Adrenal gland (tissue), 19 donors: ENCODE measurements at places on chromosomes 16 and 17. TPM values are rescaled to one million over a fixed set of nuclear protein-coding genes. Genes with fewer than 3 reads are reported as not detected.

Gene CCDC154
- polyA plus RNA-seq: 39.7 TPM

Gene LPO
- not detected for polyA plus RNA-seq

Gene BEAN1
- 0.16 TPM for polyA plus RNA-seq

Gene ITGAX
- polyA plus RNA-seq: 84.9 TPM

Gene C1QTNF8
- not detected for polyA plus RNA-seq

Gene SLC43A2
- 17.2 TPM for polyA plus RNA-seq

Gene FOXL1
- 0.61 TPM for polyA plus RNA-seq

Gene KRTAP16-1
- polyA plus RNA-seq: not detected

Gene LRRC59
- polyA plus RNA-seq: 38.0 TPM

Gene GRAP
- polyA plus RNA-seq: 8.4 TPM

DNA sequence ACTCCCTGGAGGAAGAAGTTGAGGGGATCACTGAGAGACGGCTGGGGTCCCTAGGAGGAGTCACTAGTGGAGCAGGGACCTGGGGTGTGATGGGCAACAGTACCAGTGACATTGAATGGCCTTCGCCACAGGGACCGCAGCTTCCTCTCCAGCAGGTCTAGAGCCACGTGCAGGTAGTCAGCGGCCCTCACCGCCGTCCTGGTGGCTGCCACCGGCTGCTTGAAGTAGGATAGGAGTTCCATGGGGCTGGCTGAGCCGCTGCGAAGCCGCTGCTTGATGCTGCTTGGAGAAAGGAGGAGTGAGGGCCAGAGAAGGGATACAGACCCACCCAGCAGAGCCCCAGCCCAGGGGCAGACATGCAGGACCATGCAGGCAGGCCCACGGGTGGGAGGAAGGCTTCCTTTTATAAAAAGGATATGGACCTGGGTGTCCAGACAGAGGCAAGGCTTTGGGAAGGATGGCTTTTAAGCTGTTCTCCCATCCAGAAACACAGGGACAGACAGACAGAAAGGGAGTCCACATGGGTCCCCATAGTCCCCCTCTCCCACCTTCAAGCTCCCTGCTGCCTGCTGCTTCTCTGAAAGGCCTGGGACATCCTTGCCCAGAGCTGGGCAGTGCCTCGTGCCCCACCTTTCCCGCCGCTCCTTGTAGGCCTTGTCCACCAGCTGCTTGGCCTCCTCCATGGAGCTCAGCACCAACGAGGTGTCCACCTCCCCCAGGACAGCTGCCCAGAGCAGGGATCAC, 827 bp downstream of the MPO start:
- peaks cover 4% of the 10 kb centered on the region for H3K27me3 ChIP-seq
- no peaks in the 10 kb centered on the region for H3K4me1 ChIP-seq
- H3K27ac ChIP-seq: no peak overlapping the region

DNA sequence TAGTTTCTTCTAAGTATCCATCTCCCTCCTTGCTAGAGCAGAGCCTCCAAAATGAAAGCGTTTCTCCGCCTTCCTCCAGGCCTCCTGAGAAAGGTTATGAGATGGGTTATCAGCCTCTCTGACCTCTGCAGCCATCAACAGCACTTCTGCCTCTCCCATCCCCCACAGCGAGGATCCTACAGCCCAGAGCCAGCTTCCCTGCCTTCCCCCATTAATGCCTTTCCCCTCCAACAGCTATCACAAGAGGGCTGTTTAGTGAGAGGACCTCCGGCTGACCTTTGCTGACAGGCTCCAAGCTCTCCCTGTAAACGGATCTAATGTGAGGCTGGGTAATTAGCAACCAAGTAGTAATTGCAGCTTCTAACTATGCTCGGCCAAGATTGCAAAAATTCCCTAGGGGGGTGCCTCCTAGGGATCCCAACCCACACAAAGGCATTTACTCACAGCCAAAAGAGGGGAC, 55.8 kb downstream of the ZFHX3 start:
- no peaks in the 10 kb centered on the region for H3K27me3 ChIP-seq
- H3K27ac ChIP-seq: no peak overlapping the region
- no peak overlapping the region for H3K4me3 ChIP-seq
- DNase-seq: no peak

- no peak overlapping the region for H3K4me3 ChIP-seq
- H3K4me1 ChIP-seq: no peaks in the 10 kb centered on the region
- DNase-seq: no peak
- no peaks in the 10 kb centered on the region for H3K36me3 ChIP-seq
- H3K27me3 ChIP-seq: no peaks in the 10 kb centered on the region
Measured at GRCh38 chr16:56263711-56264608, 72.7 kb downstream of the GNAO1 start.

DNA sequence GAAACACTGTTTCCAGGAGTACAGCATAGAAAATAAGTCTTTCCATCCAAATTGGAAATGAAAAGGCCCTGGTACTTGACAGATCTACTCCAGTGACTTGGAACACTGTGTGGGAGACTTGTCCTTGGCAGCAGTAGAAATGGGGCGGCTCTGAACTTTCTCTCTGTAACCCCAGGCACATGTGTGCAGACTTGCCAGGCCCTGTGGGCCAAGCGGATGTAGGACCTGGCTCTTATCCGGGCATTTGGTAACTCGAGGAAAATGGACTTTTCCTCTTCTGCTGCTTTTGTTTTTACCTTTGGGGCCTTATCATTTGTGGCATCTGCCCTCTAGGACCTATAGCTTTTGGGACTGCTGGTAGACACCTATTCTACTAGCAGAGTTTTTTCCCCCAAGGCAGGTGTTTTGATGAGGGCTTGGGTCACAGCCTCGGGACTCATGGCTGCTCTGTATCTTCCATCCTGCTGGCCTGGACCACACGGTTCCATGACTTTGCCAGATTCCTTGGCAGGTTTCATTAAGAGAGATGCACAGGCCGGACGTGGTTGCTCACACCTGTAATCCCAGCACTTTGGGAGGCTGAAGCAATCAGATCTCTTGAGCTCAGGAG, 43.5 kb downstream of the SMPD3 start:
- H3K36me3 ChIP-seq: no peaks in the 10 kb centered on the region
- no peak for DNase-seq
- H3K4me1 ChIP-seq: peaks cover 21% of the 10 kb centered on the region

- no peak overlapping the region for H3K27ac ChIP-seq
- H3K4me1 ChIP-seq: peaks cover 11% of the 10 kb centered on the region
- no peaks in the 10 kb centered on the region for H3K27me3 ChIP-seq
- no peaks in the 10 kb centered on the region for H3K36me3 ChIP-seq
- no peak for DNase-seq
Measured at GRCh38 chr17:80183581-80184422, 14.0 kb downstream of the CARD14 start.

- H3K36me3 ChIP-seq: no peaks in the 10 kb centered on the region
- no peak overlapping the region for H3K27ac ChIP-seq
- peaks cover 34% of the 10 kb centered on the region for H3K4me1 ChIP-seq
- DNase-seq: peak; percentile 33
Measured at GRCh38 chr17:562174-562573, 152.5 kb downstream of the VPS53 start.

GRCh38 chr16:52553322-52553721, 6.4 kb upstream of the TOX3 start:
- H3K4me1 ChIP-seq: no peaks in the 10 kb centered on the region
- H3K36me3 ChIP-seq: no peaks in the 10 kb centered on the region
- H3K4me3 ChIP-seq: no peak overlapping the region
- peaks cover 3% of the 10 kb centered on the region for H3K27me3 ChIP-seq

DNA sequence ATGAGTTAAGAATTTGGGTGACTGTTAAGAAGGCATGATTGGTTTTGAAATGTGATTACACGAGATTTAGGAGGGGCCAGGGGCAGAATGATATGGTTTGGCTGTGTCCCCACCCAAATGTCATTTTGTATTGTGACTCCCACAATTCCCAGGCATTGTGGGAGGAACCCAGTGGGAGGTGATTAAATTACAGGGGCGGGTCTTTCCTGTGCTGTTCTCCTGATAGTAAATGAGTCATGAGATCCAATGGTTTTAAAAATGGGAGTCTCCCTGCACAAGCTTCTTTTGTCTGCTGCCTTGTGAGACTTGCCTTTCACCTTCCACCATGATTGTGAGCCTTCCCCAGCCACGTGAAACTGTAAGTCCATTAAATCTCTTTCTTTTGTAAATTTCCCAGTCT, 34.6 kb downstream of the TMEM100 start:
- H3K27ac ChIP-seq: no peak overlapping the region
- H3K27me3 ChIP-seq: no peaks in the 10 kb centered on the region
- DNase-seq: no peak
- H3K4me3 ChIP-seq: no peak overlapping the region

DNA sequence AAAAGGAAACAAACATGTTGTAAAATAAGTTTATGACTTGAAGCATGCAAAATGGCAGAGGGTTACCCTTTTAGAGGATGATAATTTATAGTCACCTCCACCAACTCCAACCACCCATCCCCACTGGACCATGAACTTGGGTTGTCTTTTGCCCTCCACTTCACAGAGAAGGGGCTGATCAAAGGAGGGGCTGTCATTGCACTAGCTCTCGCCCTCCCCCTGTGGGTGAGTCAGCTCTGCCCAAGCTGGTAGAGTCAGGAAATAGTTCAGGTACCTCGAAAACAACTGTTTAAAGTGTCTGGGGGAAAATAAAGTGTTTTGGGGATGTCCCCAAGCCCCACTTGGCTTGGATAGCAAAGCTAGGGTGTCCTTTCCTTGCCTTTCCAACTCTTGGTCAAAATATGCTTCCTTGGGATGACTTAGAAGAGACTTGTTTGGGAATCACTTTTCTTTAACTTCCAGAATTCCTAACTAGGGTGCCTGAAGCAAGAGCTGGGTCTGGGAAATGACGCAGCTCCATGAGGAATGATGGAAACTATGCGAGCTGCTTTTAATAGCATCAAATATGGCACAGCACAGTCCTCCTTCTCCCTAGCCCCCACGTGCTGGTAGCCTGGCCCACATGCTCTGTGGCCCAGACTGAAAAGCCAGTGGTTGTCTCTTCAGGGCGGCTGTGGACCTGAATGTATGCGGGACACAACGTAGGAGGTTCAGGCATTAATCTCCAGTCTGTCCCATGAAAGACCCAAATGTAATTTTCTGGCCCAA, 40.7 kb downstream of the TBX4 start:
- H3K36me3 ChIP-seq: no peaks in the 10 kb centered on the region
- DNase-seq: no peak
- peaks cover 9% of the 10 kb centered on the region for H3K4me1 ChIP-seq
- H3K4me3 ChIP-seq: no peak overlapping the region
- H3K27me3 ChIP-seq: no peaks in the 10 kb centered on the region
- no peak overlapping the region for H3K27ac ChIP-seq

DNA sequence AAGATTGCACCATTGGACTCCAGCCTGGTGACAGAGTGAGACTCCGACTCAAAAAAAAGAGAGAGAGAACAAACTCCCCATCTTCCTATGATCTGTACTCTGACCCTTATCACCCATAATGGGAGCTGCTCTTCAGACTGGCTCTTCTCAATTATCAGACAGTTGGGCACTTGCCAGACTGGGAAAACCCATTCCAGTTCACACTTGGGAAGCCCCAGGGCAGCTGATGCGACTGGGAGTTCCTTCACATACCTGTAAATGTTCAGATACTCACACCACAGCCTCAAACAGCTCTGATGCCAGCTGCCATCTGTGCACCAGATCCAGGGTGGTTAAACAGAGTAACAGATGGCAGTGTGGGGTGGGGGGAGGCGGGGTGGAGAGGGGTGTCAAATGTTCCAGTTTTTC, 23.8 kb upstream of the TMEM101 start:
- H3K27me3 ChIP-seq: no peaks in the 10 kb centered on the region
- no peak overlapping the region for H3K27ac ChIP-seq
- DNase-seq: no peak

- H3K27me3 ChIP-seq: no peaks in the 10 kb centered on the region
- no peak overlapping the region for H3K4me3 ChIP-seq
- no peak for DNase-seq
- H3K36me3 ChIP-seq: no peaks in the 10 kb centered on the region
- H3K27ac ChIP-seq: no peak overlapping the region
Measured at GRCh38 chr17:40490289-40490853, 11.1 kb downstream of the TNS4 start.

- no peak for DNase-seq
- no peak overlapping the region for H3K27ac ChIP-seq
- no peaks in the 10 kb centered on the region for H3K36me3 ChIP-seq
- H3K27me3 ChIP-seq: no peaks in the 10 kb centered on the region
- no peaks in the 10 kb centered on the region for H3K4me1 ChIP-seq
Measured at GRCh38 chr17:56658648-56659047, 65.1 kb downstream of the NOG start.

GRCh38 chr16:79607587-79607986, 7.0 kb upstream of the MAF start:
- no peak overlapping the region for H3K4me3 ChIP-seq
- no peaks in the 10 kb centered on the region for H3K27me3 ChIP-seq
- H3K4me1 ChIP-seq: peaks cover 3% of the 10 kb centered on the region
- no peak overlapping the region for H3K27ac ChIP-seq

DNA sequence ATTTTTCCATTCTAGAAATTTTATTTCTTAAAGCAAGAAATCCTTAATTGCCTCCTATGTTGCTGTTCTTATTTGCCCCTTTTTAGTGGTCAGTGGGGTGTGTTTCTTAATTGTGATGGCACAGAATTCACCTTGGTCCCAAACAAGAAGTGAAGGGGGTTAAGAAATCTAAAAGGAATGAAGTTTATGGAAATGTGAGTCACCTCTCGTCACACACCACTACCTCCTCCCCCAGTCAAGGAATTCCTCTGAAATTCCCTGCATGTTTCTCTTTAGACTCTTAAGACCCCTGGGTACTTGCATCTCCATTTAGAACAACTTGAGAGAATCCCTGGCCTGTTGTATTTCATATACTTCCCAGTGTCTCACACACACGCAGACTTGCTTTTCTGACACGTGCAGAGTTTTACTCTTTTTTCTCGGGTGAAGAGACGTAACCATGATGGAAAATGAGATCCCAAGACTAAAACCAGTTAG, 247.4 kb downstream of the PRKCA start:
- no peaks in the 10 kb centered on the region for H3K36me3 ChIP-seq
- H3K27ac ChIP-seq: no peak overlapping the region
- H3K27me3 ChIP-seq: no peaks in the 10 kb centered on the region
- peaks cover 19% of the 10 kb centered on the region for H3K4me1 ChIP-seq

GRCh38 chr17:27323538-27324215, 29.8 kb downstream of the WSB1 start:
- peak; percentile 57 for DNase-seq
- no peaks in the 10 kb centered on the region for H3K27me3 ChIP-seq
- no peak overlapping the region for H3K4me3 ChIP-seq
- H3K4me1 ChIP-seq: peaks cover 23% of the 10 kb centered on the region
- H3K36me3 ChIP-seq: peaks cover 5% of the 10 kb centered on the region
